ENCODE measurements at places on chromosomes 7 and 10.

DNA sequence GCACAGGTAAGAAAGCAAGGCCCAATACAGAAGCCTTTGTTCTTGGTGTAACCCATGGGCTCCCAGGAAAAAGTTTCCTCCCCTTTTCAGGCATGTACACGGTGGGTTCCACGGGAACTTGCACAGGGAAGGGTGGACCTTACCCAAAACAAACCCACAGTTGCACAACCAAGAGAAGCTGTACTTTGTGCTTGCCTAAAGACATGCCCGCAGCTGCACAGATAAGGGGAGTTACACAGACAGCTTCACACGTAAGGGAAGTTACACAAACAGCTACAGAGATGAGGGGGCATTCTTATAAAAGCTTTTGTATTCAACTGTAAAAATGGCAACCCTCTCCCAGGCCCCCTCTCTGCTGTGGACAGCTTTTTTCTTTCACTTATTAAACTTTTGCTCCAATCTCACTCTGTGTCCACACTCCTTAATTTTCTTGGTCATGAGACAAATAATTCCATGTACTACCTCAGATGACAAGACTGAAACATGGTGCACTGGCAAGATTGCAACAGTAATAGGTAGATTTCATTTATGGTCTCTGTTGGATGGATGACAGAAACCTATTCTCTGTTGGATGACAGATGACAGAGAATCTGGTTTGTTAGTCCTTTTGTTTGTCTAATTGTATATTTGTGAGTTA, 72.9 kb downstream of the ATE1 start:
- no peak for DNase-seq

GRCh38 chr7:29038463-29038862, 80.3 kb upstream of the TRIL start:
- no peak for DNase-seq

DNA sequence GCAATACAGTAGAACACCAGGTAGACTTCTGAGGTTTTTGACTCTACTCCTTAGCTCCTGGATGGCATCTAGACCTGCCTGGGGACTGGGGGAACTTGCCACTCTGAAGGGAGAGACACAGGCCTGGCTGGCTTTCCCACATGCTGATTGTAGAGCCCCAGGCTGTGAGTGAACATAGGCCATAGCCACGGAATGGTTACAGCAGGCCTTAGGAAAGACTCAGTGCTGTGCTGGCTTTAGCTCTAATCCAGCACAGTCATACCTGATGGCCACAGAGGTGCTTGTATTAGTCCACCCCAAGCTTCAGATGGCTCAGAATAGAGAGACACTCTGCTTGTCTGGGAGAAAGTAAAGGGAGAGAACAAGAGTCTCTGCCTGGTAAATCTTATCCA, 35.0 kb upstream of the ARHGAP12 start:
- DNase-seq: no peak

DNA sequence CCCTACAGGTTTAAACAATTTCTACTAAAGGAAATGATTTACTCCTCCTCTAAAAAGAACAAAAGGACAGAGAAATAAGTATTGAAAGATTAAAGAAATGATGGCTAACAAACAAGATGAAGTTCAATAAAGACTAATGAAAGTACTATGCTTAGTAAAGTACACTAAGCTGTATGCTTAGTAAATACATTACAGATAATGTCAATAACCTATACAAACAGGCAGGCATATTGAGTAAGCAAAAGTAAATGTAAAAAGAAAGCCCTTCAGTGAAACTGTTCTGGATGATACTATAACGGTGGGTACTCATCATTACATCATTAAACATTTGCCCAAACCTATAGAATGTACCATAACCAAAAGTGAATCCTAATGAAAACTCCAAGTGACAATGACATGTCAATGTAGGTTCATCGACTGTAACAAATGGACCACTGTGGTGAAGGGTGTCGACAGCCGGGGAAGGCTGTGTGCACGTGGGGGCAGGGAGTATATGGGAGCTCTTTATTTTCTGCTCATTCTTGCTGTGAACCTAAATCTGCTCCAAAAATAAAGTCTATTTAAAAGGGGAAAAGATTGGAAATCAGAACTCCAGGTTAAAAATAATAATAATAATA, 34.0 kb downstream of the CYTH3 start:
- no peak for DNase-seq

DNA sequence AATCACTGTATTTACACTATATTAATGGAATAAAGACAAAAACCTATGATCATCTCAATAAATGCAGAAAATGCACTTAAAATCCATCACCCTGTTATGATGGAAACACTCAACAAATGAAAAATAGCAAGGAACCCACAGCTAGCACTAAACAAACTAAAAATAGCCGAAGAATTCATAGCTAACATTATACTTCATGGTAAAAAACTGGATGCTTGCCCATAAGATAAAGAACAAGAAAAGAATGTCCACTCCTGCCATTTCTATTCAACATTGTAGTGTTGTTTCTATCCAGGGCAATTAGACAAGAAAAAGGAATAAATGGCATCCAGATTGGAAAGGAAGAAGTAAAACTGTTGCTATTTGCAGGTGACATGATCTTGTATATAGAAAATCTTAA, 142.1 kb downstream of the STK31 start:
- DNase-seq: no peak

- no peak for DNase-seq
Measured at GRCh38 chr10:67262675-67263074, 336.8 kb downstream of the LRRTM3 start.

- no peak for DNase-seq
Measured at GRCh38 chr7:37817996-37818720, 30.2 kb upstream of the NME8 start.

Measured in activated gamma-delta T cell treated with anti-CD3 and anti-CD28 coated beads, Interleukin-2, amount 50 U/mL, for 16 hours (primary cell).